ENCODE measurements at places on chromosomes 2 and 18.

DNA sequence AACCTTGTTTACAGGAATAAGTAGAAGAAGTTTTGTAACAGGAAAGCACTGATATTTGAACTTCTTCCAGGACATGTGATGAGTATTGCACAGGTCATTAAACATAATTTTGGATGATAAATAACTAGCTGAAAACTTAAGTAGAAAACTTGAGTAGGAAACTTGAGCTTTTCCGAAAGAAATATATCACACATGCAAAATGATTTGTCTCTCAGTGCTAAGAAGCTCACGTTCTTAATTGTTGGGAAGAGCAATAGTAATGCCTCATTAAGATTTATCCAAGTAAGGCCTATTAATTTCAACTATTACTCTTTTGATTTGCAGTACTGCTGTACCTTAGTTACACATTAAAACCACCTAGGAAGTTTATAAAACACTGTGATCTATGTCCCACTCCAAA lies 1921.9 kb upstream of the LRRTM1 start:
- DNase-seq: no peak

GRCh38 chr2:133026536-133027177 lies 356.7 kb upstream of the LYPD1 start:
- no peak for DNase-seq

DNA sequence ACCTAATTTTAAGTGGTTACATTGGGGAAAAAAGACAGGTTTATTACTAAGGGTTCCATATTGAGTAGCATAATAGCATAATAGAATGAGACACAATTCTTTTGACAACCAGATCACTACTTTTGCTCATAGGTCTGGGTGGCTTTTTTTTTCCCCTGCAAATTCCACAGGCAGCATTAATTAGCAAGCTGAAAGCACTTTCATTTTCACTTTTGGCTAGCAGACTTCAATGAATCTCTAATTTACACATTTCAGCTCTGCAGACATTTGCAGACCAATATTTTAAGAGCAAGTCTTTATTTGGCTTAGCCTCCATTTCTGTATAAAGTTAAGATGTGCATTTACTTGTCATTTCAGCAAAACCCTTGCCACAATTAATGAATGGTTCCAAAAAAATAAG lies 185.5 kb downstream of the NOL4 start:
- no peak for DNase-seq

- peak; percentile 13 for DNase-seq
Observed at GRCh38 chr2:231545105-231545902, 15.1 kb upstream of the NMUR1 start.

- DNase-seq: no peak
Observed at GRCh38 chr18:72412927-72413326, 131.2 kb downstream of the CBLN2 start.

- DNase-seq: no peak
Observed at GRCh38 chr2:54187331-54187730, 68.7 kb downstream of the TSPYL6 start.
